ENCODE measurements at places on chromosomes 11 and 22.

DNA sequence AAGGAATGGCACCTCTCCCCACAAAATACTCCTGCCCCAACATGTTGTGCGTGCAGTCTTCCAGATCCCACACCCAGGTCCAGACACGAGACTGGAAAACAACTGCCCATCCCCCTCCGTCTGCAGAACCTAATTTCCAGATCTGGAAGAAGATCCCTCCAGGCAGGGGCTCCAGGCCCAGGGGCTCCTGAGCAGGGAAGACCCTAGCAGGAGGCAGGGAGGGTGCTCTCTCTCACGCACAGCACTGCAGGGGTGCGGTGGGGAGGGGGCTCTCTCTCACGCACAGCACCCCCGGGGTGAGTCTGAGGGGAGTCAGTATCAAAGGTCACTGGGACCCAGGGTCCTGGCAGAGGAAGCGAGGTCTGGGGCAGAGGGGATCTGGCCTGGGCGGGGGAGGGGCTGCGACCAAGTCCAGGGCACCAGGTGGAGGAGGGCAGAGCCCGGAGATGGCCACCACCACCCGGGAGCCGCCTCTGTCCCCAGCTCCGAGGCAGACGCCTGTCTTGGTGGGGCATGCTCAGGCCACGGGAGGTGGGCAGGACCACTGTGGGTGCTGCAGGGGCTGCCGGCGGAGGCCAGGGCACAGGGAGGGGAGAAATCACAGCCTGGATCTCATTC lies 1.7 kb downstream of the MLC1 start:
- DNase-seq, result no peak

DNA sequence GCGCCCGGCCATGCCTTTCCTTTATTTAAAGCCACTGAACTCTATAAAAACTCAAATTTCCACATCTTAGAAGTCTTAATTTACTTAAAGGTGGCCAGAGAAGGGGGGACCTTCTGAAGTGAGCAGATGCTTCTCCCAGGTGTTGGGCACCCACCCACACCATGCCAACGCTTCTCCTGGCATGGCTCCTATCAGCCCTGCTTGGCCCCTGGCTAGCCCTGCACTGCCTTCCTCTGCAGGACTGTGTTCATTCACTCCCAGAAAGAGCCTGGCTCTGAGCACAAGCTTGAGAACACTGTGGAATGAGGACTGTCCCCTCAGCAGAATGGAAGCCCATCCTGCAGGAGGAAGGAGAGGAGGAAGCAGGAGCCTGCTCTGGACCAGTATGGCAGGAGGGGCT lies 34.6 kb upstream of the ARFGAP3 start:
- no peak for DNase-seq

DNA sequence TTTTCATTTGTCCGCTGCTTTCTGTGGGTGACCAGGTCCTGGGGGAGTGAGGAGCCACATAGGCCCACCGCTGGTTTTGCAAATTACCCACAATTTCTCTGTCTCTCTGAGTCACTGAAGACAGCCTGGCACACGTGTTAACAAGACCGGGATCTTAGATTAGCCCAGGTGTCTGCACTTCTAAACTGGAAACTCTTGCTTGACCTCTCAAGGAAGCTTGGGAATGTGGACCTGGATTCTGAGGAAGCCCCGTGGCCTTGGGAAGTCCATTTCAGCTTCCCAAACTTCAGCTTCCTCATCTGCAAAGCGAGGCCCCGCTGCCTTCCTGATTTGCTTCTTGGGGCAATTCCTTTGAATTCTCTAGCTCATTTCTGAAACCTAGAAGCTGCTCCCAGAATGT lies 119.9 kb downstream of the KIAA1671 start:
- DNase-seq, result no peak

DNA sequence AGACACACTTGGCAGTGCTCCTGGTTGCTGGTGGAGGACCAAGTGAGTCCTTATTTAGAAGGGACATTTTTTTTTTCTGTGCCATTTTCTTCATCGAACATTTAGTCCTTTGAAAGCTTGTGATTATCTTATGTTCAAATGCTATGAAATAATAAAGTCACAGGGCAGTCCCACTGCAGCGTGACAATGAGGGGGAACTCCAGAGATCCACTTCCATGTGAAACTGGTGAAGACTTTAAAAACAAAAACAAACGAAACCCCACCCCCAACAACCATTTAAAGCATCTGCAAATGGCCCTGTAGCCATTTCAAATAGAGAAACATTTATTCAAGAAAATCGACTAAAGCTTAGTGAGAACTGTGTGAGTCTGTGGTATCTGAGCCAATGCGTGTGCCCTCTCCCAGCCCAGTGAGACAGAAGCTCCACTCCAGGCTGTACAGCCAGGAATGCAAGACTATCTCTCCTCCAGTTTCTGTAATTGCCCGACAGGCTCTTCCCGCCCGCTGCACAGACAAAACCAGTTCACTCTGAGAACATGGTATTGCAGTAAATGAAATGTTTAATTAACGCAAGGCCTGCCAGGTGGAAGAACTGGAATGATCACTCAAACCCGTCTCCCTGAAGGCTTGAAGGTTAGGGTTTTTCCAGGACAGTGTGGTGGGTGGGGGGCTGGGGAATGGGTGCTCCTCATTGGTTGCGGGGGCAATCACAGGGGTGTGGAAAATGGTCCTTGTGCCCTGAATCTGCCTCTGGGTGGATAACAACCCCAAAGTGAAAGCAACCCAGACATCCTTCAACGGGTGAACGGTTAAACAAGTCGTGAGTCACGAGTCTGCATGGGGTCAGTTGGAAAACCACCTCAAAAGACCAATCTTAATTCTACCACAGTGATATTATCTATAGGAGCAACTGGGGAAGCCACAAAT lies 8.4 kb downstream of the KRTAP5-6 start:
- DNase-seq, result no peak

DNA sequence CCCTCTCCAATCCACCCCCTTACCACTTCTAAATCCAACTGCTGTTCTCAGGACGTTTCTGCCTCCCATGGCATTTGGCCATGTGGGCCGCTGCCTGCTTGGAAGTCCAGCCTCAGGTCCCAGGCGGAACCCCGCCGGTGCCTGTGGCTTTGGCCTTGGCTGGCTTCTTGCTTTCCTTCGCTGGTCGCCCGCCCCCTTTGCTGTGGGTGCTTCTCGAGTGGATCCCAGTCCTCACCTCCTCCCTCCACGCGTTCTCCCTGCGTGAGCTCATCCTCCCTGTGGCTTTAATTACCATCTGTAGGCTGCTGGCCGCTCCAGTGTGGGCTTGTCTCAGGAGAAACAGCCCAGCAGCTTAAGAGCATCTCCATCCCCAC lies 111.7 kb downstream of the NECTIN1 start:
- no peak for DNase-seq

Measured in activated CD8-positive, alpha-beta memory T cell treated with anti-CD3 and anti-CD28 coated beads for 48 hours (primary cell).